ENCODE measurements at places on chromosomes 4 and X. TPM values are rescaled to one million over a fixed set of nuclear protein-coding genes. Genes with fewer than 3 reads are reported as not detected.

DNA sequence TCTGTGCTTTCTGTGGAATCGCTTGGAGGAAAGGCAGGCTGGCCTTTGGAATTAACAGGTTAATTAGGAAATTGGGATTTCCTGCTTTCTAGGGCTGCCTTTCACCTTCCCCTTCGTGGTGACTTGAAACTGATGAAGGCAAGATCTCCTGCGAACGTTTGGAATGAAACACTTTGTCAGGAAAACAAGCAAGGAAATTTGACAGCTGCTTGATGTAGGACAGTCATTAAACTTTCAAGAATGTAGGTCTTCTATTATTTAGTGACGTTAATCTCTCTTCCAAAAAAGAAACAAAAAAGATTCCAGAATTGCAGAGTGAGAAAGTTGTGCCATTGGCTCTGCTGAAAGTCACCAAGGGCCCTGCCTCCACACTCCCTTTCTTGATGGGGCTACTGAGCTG, 155.7 kb upstream of the SCML1 start:
- peaks cover 25% of the 10 kb centered on the region for H3K4me1 ChIP-seq
- H3K36me3 ChIP-seq, result no peaks in the 10 kb centered on the region
- no peak overlapping the region for H3K4me3 ChIP-seq
- H3K27me3 ChIP-seq, result no peaks in the 10 kb centered on the region
- no peak for DNase-seq
- H3K27ac ChIP-seq, result no peak overlapping the region

- no peak for DNase-seq
- peaks cover 11% of the 10 kb centered on the region for H3K4me1 ChIP-seq
- peak overlapping the region; percentile 69 for H3K27ac ChIP-seq
- H3K4me3 ChIP-seq, result peak overlapping the region; percentile 16
- H3K36me3 ChIP-seq, result no peaks in the 10 kb centered on the region
- peaks cover 4% of the 10 kb centered on the region for H3K27me3 ChIP-seq
These were observed 120.6 kb downstream of the KDR start for GRCh38 chr4:55004831-55005230.

- no peak overlapping the region for H3K4me3 ChIP-seq
- no peaks in the 10 kb centered on the region for H3K4me1 ChIP-seq
- peaks cover 2% of the 10 kb centered on the region for H3K27me3 ChIP-seq
- DNase-seq, result no peak
- no peak overlapping the region for H3K27ac ChIP-seq
- no peaks in the 10 kb centered on the region for H3K36me3 ChIP-seq
These were observed 100.7 kb upstream of the PTPN13 start for GRCh38 chr4:86493460-86493859.

DNA sequence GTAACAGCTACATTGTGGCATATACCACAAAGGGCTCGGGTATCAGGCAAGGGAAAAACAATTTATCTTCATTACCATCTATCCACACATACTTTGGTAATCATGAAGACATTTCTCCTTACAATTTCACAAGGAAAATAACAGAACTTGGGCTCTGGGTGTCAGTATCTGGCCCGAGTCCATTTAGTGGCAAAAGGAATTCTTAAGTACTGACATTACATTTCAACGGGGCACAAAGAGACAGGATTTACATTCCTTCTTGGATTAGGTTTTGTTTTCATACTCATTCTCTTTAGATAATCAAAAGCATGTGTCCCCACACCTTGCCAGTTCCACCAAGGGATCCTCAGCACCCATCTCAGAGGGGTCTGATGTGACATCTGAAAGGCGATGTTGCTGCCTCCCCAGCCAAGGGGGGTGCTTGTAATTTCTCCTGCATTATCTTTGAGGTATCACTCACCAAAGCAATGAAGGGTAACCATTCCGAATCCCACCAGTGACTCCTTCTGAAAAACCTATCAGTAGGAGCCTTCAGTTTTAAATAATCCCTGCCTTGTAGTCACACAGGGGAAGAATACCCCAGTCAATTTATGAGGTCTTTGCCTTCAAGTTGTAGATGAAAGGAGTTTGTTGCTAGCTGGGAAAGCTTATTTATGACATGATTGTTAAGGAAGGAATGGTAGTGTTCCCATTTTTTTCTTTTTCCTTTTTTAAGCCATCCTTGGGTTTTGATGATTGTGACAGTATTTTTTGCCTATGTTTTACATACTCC, 118.6 kb downstream of the PALLD start:
- H3K27me3 ChIP-seq, result no peaks in the 10 kb centered on the region
- H3K4me1 ChIP-seq, result no peaks in the 10 kb centered on the region
- no peaks in the 10 kb centered on the region for H3K36me3 ChIP-seq
- DNase-seq, result no peak
- no peak overlapping the region for H3K4me3 ChIP-seq
- H3K27ac ChIP-seq, result no peak overlapping the region

DNA sequence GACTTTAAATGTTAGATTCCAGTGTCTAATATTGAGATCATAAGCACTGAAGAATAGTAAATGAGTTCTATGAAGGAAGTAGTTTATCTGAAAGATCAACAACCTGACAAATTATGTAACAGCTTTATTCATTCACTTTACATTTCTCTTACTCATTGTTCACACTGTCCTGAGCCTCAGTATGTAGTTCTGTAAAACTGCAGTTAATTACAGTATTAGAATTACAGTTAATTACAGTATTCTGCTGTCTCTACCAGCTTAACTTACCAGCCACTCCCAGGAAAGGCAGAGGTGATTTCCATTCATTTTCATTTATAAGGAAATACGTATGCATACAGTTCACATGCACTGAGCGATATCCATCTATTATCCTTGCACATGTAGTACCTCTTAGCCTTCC, 32.7 kb downstream of the NFKB1 start:
- no peak overlapping the region for H3K27ac ChIP-seq
- no peak for DNase-seq
- H3K27me3 ChIP-seq, result no peaks in the 10 kb centered on the region
- no peak overlapping the region for H3K4me3 ChIP-seq
- H3K4me1 ChIP-seq, result peaks cover 3% of the 10 kb centered on the region
- H3K36me3 ChIP-seq, result no peaks in the 10 kb centered on the region

GRCh38 chr4:16626945-16627344, 271.5 kb downstream of the LDB2 start:
- no peaks in the 10 kb centered on the region for H3K4me1 ChIP-seq
- H3K4me3 ChIP-seq, result no peak overlapping the region
- H3K36me3 ChIP-seq, result no peaks in the 10 kb centered on the region
- H3K27me3 ChIP-seq, result no peaks in the 10 kb centered on the region
- no peak overlapping the region for H3K27ac ChIP-seq
- no peak for DNase-seq

DNA sequence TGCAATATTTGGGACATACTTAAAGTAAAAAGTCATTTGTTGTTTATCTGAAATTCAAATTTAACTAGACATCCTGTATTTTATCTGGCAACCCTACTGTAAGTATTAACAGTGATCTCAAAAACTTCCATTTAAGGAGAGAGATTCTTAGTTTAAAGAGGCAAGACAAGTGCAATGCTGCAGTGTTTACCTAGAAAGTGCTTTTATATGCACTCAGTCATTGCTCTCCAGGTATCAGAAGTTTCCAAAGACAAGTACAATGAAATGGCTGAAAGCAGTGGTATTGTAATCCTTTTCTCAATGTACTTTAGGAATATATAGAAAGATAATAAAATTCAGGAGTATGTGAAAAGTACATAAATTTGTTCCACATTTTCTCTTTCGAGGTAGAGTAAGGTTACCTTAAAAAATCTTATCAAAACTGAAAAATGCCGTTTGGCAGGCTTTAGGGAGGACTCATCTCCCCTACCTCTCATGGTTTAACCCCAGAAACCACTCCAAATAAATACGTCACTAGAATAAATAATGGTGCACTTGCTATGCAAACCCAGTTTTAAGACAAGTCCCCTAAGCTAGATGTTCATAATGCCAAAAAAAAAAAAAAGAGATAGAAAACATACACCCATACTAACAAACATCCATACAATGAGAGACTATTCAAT, 45.7 kb downstream of the ELF2 start:
- H3K27ac ChIP-seq, result no peak overlapping the region
- H3K27me3 ChIP-seq, result peaks cover 2% of the 10 kb centered on the region
- no peak overlapping the region for H3K4me3 ChIP-seq
- H3K36me3 ChIP-seq, result no peaks in the 10 kb centered on the region
- no peaks in the 10 kb centered on the region for H3K4me1 ChIP-seq
- no peak for DNase-seq

- no peak for DNase-seq
- H3K4me1 ChIP-seq, result no peaks in the 10 kb centered on the region
- H3K27me3 ChIP-seq, result no peaks in the 10 kb centered on the region
- H3K36me3 ChIP-seq, result no peaks in the 10 kb centered on the region
- H3K4me3 ChIP-seq, result no peak overlapping the region
These were observed 45.3 kb upstream of the KCTD8 start for GRCh38 chr4:44493924-44494323.

GRCh38 chr4:34516524-34516923, 1727.8 kb downstream of the ARAP2 start:
- H3K4me3 ChIP-seq, result no peak overlapping the region
- H3K27me3 ChIP-seq, result no peaks in the 10 kb centered on the region
- peaks cover 4% of the 10 kb centered on the region for H3K36me3 ChIP-seq
- H3K27ac ChIP-seq, result no peak overlapping the region

DNA sequence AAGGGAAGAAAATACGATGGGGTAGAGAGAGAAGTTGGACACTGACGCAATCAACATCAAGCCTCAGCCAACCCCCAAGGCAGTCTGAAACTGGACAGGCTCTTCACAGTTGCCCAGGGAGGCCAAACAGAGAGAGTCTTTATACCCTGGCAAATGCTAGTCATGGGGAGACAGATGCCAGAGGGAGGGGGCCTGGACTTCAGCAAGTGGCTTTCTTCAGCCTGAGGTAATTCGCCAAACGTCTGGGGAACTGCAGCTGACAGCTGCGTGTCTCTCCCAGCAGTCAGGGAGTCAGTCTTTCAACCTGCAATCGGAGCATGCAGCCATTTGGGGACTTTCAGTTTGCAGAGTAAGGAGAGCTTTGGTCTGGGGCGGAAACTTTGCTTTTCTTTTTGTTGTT, 521.6 kb downstream of the TRIML1 start:
- H3K27ac ChIP-seq, result peak overlapping the region; percentile 7
- no peak overlapping the region for H3K4me3 ChIP-seq
- no peaks in the 10 kb centered on the region for H3K36me3 ChIP-seq
- peak; percentile 32 for DNase-seq
- peaks cover 9% of the 10 kb centered on the region for H3K4me1 ChIP-seq

GRCh38 chrX:28550331-28550872, 36.8 kb upstream of the IL1RAPL1 start:
- no peak overlapping the region for H3K4me3 ChIP-seq
- H3K27me3 ChIP-seq, result no peaks in the 10 kb centered on the region
- DNase-seq, result no peak
- no peaks in the 10 kb centered on the region for H3K36me3 ChIP-seq
- no peak overlapping the region for H3K27ac ChIP-seq

DNA sequence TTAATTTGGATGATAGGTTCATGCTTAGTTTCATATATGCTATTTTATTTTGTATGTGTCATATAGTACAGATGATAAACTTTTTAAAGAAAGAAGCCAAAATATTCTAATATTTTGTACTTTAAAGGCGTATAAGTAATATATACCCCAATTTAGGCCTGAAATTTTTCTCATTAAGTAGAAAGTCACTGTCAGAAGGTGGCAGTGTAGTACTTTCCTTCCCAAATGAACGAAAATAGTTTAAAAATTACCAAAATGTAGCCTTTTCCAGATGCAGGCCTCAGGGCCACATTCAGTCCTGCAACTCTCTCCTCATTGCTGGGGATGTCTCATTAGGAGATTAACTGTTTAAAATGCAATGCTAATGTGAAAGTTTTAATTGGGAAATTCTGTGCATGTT, 1263.6 kb downstream of the C4orf33 start:
- no peaks in the 10 kb centered on the region for H3K27me3 ChIP-seq
- no peaks in the 10 kb centered on the region for H3K4me1 ChIP-seq
- DNase-seq, result no peak
- H3K36me3 ChIP-seq, result no peaks in the 10 kb centered on the region
- no peak overlapping the region for H3K4me3 ChIP-seq

- DNase-seq, result no peak
- no peaks in the 10 kb centered on the region for H3K4me1 ChIP-seq
- no peak overlapping the region for H3K4me3 ChIP-seq
- no peak overlapping the region for H3K27ac ChIP-seq
These were observed 113.4 kb downstream of the TBL1X start for GRCh38 chrX:9578083-9578779.

DNA sequence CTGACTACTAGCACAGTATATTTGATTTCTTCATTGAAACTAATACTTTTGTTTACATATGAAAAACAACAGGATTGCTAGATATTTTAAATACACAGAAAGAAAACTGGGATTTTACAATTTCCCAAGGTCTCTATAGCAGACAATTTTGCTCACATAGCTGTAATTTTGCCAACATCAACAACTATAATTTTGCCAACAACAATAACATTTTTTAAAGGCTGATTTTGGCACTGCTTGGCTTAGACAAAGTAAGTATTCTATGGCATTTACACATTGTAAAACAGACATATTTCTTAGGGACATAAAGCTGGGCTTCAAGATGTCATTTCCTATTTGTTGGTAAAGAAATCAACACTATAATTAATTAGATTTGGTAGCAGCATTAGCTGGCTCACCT, 922.1 kb downstream of the RAB28 start:
- no peak overlapping the region for H3K27ac ChIP-seq
- DNase-seq, result no peak
- no peaks in the 10 kb centered on the region for H3K36me3 ChIP-seq
- H3K4me3 ChIP-seq, result no peak overlapping the region

- no peak overlapping the region for H3K4me3 ChIP-seq
- no peaks in the 10 kb centered on the region for H3K4me1 ChIP-seq
- no peak for DNase-seq
- no peaks in the 10 kb centered on the region for H3K27me3 ChIP-seq
These were observed 36.0 kb upstream of the ARSJ start for GRCh38 chr4:114015444-114015899.

GRCh38 chr4:136505020-136505419, 1027.3 kb downstream of the PCDH18 start:
- no peak overlapping the region for H3K27ac ChIP-seq
- H3K27me3 ChIP-seq, result no peaks in the 10 kb centered on the region
- no peak overlapping the region for H3K4me3 ChIP-seq
- DNase-seq, result no peak
- H3K4me1 ChIP-seq, result peaks cover 2% of the 10 kb centered on the region

The UBA1 gene
- 503 TPM for total RNA-seq

The CXorf49 gene
- total RNA-seq, result not detected

The IL1RAPL1 gene
- total RNA-seq, result 0.66 TPM

The ZNF275 gene
- 8.5 TPM for total RNA-seq

The SHOX gene
- 0.22 TPM for total RNA-seq

The AWAT2 gene
- total RNA-seq, result not detected

The TCEAL7 gene
- 67.2 TPM for total RNA-seq

The HPGD gene
- 0.64 TPM for total RNA-seq

The MAGED4 gene
- total RNA-seq, result 192 TPM

Data from glutamatergic neuron (in vitro differentiated cells).